ENCODE measurements at places on chromosomes 4 and X.

- DNase-seq, result no peak
Measured at GRCh38 chr4:174657472-174657871, 135.2 kb upstream of the HPGD start.

GRCh38 chr4:145954924-145955339, 16.3 kb upstream of the ZNF827 start:
- DNase-seq, result no peak

GRCh38 chrX:12898073-12898472, 8.3 kb upstream of the TLR8 start:
- DNase-seq, result no peak

- DNase-seq, result no peak
Measured at GRCh38 chr4:53450773-53451172, 73.3 kb downstream of the FIP1L1 start.

GRCh38 chr4:129350834-129351721, 255.1 kb downstream of the C4orf33 start:
- no peak for DNase-seq

- no peak for DNase-seq
Measured at GRCh38 chr4:15976456-15977447, 13.8 kb upstream of the FGFBP2 start.

DNA sequence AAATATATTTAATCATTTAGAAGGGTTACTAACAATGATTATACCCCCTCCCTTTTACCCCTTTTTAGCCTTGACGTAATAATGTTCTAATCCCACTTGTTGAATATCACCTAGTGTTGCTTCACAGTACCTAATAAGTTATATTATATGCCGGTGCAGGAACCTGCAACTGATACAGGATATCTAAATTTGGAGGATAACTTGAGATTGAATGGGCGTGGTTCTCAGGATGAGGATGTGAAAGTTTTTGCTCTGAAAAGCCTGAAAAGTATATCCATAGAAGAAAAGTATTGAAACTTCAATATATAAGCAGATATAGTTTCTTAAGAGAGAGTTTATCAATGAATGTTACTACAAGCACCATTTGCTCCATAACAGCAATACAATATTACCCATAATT, 59.8 kb downstream of the ZNF711 start:
- DNase-seq, result no peak

GRCh38 chr4:78640714-78641113, 89.1 kb downstream of the ANXA3 start:
- DNase-seq, result no peak

GRCh38 chr4:67750691-67751090, 3.5 kb downstream of the GNRHR start:
- DNase-seq, result no peak

- peak; percentile 3 for DNase-seq
Measured at GRCh38 chrX:22748093-22748999, 251.4 kb upstream of the DDX53 start.

GRCh38 chr4:182248295-182248694, 5.1 kb downstream of the TENM3 start:
- no peak for DNase-seq

DNA sequence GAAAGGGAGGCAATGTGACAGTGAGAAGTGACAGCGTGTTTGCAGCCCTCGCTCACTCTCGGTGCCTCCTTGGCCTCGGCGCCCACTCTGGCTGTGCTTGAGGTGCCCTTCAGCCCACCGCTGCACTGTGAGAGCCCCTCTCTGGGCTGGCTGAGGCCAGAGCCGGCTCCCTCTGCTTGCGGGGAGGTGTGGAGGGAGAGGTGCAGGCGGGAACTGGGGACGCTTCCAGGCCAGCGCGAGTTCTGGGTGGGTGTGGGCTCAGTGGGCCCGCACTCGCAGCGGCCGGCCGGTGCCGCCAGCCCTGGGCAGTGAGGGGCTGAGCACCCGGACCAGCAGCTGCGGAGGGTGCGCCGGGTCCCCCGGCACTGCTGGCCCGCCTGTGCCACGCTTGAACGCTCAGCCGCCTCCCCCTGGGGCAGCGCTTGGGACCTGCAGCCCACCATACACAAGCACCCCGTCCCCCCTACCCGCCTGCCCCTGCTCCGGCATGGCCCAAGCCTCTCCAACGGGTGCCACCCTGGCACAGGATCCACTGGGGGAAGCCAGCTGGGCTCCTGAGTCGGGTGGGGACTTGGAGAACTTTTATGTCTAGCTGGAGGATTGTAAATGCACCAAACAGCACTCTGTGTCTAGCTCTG, 1142.8 kb upstream of the INTU start:
- DNase-seq, result no peak

DNA sequence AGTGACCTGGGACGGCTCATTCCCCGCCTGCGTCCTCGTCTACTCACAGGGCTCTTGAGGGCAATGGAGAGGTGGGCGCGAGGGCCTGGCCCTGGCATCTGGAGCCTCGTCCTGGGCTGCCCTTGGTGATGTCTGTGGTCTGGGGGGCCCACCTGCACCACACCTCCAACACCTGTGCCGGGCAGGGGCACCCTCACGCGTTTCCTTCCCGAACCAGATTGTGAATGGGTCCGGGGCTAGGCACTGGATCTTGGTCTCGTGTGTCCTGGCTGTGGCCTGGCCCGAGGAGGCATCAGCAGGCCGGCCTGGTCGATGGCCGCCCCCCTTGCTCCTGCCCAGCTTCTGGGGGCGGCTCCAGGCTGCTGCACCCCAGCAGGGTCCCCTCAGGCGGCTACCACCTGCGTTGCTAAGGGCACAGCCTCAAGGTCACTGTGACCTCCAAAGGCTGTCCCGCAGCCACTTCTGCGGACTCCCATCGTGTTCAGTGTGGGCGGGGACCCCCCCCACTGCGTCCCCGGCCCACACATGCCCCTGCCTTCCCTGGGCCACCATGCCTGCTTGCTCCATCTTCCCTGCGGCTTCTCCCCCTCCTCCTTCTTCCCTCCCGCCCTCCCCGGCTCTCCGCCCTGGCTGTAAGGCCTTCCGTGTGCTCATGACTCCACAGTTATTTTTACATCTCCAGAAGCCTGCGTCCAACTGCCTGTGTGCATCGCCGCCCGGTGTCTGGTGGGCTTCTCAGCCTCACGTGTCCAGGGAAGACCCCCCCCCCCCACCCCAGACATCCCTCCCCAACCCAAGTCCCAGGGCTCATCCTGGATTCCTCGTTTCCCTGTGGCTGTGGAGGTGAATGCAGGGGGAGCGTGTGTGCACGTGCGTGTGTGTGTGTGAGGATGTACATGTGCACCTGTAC, 3.8 kb downstream of the DOK7 start:
- DNase-seq, result no peak

DNA sequence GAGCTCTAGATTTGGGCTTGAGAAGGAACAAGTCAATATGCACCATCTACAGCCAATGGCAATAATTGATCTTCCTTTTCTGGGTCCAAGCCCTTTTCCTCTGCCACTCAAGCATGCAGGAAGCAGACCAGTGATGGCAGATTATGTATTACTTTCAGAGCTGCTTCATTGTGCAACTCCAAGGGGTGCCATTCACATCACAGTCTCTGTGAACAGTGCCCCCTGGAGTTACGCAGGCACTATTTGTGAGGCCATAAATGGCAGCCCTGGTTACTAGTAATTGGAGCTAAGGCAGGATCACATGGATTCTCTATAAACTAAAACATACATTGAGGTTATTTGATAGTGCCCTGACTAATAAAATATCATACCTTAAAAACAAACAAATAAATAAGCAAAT, 313.4 kb upstream of the SLC7A11 start:
- no peak for DNase-seq

- peak; percentile 10 for DNase-seq
Measured at GRCh38 chr4:70505151-70505748, 13.1 kb upstream of the AMTN start.

DNA sequence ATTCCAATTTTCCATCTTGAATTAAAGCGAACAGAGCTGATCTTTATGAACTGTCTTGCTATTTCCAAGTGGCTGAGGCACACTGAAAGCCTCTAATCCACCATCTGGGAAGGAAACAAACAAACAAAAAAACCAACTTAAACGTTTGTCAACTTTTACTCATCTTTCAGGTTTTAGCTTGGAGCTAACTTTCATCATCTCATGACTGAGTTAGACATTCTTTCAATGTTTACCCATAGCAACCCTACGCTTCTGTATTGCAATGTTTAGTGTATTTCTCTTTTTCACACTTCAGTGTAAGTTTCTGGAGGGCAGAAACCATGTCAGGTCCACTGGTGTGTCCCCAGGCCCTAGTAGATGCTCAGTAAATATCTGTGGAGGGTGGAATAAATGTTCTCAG, 343.8 kb downstream of the GBA3 start:
- no peak for DNase-seq

DNA sequence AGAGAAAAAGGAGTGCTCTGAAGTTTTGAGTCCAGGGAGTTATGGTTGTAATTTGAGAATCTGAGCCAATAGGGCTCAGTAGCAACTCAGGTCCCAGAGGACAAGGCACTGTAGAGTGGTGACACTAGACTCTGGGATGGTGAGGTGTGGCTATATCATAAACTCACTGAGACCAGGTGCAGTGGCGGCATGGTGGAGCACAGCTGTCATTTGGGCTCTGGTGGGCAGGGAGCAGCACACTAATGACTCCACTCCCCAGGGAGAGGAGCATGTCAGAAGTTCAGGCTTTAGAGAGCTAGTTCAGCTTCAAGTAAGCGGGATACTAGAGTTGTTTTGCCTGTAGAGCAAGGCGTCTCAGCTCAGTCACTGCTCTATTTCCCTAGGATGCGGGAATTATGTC, 165.4 kb upstream of the USP38 start:
- no peak for DNase-seq

DNA sequence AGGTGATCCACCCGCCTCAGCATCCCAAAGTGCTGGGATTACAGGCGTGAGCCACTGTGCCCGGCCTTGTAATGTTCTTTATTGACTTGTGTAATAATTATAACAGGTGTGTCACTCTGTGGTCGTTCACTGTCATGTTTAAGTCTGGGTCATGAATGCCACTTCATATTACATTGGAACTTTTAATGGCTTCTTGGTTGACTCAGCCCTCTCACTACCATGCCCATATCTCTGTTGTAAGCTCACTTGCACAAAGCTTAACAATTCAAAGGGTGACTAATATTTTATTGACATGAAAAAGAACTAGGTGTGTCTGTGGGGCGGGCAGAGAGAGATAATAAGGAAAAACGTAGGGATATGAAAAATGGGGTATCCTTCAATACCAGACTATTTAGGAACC, 639.7 kb upstream of the ACTRT1 start:
- DNase-seq, result no peak

GRCh38 chrX:101462892-101463291, 22.4 kb upstream of the ARMCX4 start:
- no peak for DNase-seq

- DNase-seq, result no peak
Measured at GRCh38 chrX:51641421-51642021, 22.8 kb upstream of the CENPVL3 start.

DNA sequence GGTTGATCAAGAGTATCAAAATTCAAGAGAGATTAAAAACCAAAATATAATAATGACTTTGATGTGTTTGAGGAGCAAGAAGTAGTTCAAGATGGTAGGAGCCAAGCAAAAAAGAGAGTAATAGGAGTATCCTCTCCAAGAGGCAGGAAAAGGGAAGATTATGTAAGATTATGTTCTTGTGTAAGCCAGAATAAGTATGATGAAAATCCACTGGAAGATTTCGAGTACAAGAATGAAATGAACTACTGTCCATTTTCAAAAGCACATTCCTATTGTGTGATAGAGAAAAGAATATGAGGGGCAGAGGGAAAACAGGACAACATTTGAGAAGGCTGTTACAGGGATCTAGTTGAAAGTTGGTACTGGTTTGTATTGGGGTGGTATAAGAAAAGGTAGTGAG, 659.6 kb upstream of the INTU start:
- DNase-seq, result no peak

DNA sequence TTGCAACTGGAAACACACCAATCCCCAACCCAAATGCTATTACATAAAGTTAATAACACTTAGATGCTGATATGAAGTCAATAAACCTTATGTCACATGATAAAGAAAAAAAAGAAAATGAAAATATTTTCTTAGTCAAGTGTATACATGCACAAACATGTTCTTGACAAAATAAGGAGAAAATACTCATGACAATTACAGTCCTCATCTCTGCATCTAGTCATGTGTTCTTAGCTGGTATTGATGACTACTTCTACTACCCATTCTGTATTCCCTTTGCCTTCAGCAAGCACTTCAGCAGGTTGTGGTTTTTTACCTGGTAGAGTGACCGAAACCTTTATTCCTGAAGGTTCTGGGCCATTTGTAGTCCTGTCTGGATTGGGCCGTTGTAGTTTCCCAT, 24.9 kb downstream of the CXCL8 start:
- no peak for DNase-seq

GRCh38 chr4:74632634-74633033, 161.7 kb downstream of the BTC start:
- DNase-seq, result peak; percentile 17

- DNase-seq, result peak; percentile 22
Measured at GRCh38 chr4:109559625-109559982, 442 bp upstream of the MCUB start.

GRCh38 chr4:1720163-1720983, 750 bp downstream of the TMEM129 start:
- DNase-seq, result no peak

DNA sequence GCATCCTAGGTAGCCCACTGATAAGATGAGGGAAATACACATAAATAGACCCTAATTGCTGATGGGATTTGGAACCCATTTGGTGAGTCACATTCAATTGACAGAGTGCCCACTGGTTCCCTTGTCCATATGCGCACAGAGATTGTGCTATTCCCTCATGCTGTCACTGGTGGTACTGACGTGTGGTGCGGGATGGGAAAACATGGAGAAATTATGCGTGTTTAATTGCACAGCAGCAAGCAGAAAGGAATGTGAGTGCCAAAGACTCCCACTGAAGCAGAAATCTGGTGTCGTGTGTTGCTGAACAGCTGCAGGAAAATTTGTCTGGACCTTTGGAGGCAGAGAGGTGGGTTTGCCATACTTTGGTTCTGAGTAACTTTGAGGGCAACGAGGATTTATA, 92.2 kb downstream of the NHSL2 start:
- DNase-seq, result no peak

- no peak for DNase-seq
Measured at GRCh38 chr4:161097821-161098220, 1066.0 kb downstream of the FSTL5 start.

Data from stimulated activated CD4-positive, alpha-beta T cell treated with anti-CD3 and anti-CD28 coated beads, TNF-alpha, amount 100 ng/mL, for 48 hours (primary cell).